ENCODE measurements at places on chromosomes 2 and 18. TPM values are rescaled to one million over a fixed set of nuclear protein-coding genes. Genes with fewer than 3 reads are reported as not detected.

VSNL1 gene
- total RNA-seq: not detected

DNA sequence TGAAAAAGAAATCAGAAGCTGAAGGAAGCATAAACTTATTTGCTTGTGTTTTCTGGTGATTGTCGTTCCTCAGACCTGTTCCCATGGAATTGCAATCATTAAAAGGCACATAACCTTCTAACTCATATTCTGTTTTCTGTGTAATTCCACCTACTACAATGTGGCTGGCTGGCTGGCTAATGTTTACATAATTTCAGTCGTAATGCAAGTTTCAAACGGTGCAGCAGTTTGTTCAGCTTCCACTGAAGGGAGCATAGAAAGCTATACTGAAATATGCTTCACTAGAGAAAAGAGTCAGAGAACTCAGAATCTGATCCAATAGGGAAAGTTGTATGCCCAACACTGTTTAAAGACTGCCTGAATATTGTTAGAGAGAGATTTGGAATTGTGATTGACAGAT is 27.1 kb upstream of the SCN7A start:
- no peak for DNase-seq

- peak; percentile 46 for DNase-seq
Observed at GRCh38 chr18:56575819-56576663, 62.4 kb downstream of the TXNL1 start.

DNA sequence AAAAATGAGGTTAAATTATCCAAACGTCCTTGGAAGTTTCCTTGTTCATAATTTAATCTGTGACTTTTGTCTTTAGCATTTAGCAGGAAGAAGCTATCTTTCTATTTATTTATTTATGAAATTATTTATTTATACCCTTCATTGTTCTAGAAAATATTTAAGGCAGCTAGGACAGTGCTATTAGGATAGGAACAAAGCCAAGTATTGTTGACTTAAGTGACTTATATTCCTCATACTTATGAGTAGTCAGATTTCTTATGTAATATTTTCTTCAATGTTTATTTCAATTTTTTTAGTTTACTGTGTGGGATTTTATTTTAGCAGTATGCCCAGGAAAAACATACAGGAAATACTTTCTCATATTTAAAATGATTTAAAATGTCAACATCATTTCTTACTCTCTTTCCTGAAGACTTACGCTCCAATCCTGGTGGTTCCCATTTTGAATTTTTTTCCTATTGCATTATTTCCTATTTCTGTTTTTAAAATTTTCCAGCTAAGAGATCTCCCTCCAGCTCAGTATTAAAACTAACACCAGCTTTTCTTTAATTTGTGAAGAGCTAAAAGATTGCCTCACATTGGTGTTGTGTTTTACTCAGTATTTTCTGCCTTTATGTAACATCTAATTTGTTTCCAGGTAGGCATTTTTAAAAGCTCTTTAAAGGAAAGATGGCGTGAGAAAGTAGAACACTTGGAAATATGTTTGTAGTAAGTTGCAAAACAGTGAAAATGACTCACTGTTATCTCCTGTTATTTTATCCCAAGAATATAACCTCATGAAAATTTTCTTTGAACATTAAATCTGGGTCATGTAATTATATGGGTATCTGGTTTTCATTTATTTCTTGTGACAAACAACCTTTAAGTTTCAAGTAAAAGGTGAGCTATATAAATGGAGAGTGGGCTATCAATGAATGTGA is 32.2 kb downstream of the MAPRE2 start:
- no peak for DNase-seq

GRCh38 chr2:74199871-74200305 is 1.5 kb downstream of the MTHFD2 start:
- DNase-seq: no peak

DNA sequence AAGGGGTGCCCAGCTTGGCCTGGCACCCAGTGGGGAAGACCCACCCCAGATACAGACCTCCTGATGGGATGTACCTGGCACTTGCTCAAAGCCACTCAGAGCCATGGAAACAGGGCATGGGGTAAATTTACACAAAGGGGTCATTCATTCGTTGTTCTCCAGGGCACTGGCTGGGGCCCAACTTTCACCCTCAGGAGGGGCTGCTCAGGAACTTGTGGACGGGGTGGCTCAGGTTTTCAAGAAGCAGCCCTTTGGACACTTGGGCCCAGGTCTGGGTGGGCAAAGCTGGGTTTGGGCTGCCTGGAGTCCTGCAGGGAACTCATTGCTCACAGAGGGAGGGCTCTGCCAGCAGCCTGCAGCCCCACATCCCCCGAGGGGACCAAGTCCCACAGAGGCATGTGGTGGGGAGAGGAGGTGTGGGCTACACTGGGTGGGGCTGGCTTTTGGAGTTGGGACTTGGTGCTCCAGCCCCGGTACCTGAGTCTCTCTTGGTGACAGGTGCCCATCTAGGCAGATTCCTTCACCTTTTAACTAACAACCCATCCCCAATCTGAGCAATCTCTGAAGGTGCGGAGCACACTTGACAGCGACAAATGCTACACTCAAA is 172.3 kb downstream of the CELF4 start:
- DNase-seq: no peak

- DNase-seq: peak; percentile 76
Observed at GRCh38 chr2:216596236-216596979, 36.8 kb upstream of the IGFBP2 start.

Data from A172 (cell line).